CD4-positive, alpha-beta T cell (primary cell): ENCODE measurements at places on chromosomes 6 and 20. TPM values are rescaled to one million over a fixed set of nuclear protein-coding genes. Genes with fewer than 3 reads are reported as not detected.

OOEP gene
- total RNA-seq = 0.50 TPM

CFAP206 gene
- 0.11 TPM for total RNA-seq

ARMH2 gene
- total RNA-seq = not detected

MYBL2 gene
- total RNA-seq = 0.56 TPM

MTRF1L gene
- 11.2 TPM for total RNA-seq

PAX1 gene
- total RNA-seq = not detected

FAM209B gene
- 3.1 TPM for total RNA-seq

ARMC2 gene
- total RNA-seq = 5.2 TPM

IGF2R gene
- total RNA-seq = 46.7 TPM

CYP24A1 gene
- total RNA-seq = 1.0 TPM

TREML2 gene
- total RNA-seq = 0.91 TPM

SNX3 gene
- 40.8 TPM for total RNA-seq

MRS2 gene
- total RNA-seq = 3.7 TPM

WDR46 gene
- total RNA-seq = 15.8 TPM

FAM217A gene
- total RNA-seq = not detected

CCR6 gene
- total RNA-seq = 13.6 TPM
